ENCODE measurements at places on chromosomes 2 and 18.

- no peak for DNase-seq
These were observed 268.0 kb downstream of the GPD2 start for GRCh38 chr2:156704132-156704531.

DNA sequence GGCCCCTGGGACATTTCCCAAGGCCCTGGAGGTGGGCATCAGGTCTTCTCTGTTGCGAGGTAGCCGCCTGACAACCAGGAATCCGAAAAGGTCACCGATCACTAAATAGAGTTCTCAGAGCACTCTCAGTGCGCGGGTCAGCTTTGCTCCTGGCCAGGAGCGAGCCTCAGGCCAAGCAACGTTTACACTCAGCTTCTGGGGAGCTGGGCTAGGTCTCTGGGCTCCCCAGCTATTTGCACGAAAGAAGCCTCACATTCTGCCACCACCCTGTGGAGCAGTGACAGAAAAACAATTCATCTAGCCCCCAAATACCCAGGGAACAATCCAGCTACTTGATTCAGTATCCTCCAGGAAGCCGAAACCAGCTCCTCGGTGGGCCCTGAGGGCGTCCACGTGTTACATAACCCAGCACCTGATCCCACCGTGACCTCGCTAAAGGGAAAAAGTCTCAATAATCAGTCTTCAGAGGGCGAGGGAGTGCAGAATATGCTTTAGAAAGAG, 3.3 kb downstream of the SH3BP4 start:
- DNase-seq: no peak

DNA sequence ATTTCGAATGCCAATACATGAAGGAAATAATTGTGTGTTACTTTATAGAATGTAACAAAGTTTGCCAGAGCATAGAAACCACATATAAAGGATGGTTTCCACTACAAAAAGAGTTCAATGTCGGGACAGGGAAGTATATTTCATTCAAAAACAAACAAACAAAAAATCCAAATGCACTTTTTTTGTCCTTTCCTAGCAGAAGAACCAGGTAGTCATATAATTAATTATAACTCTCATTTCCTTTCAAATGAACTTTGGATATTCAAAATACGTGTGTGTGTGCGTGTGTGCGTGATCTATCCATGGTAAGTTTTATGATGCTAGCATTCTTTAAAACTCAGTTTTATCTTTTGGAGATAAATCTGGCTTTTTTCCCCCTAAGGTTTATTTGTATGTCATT, 8.3 kb downstream of the FN1 start:
- no peak for DNase-seq

DNA sequence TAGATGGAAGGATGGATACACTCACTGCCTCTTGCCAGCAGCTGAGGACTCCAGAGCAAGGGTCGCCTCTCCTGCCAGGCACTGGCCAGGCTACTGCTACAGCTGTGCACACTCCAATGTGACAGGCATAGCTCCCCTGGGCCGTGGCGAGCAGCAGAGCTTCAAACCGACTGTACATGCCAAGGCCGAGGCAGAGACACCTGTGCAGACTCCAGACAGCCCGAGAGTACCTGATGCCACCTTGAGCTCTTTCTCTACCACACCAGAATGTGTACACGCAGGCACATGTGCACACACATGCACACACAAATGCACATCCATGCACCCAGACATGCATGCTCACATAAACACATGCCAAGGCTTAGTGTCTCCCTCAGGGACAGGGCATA, 508.3 kb upstream of the MYT1L start:
- DNase-seq: no peak

- DNase-seq: no peak
These were observed 73.5 kb upstream of the C2orf15 start for GRCh38 chr2:99067871-99068625.

DNA sequence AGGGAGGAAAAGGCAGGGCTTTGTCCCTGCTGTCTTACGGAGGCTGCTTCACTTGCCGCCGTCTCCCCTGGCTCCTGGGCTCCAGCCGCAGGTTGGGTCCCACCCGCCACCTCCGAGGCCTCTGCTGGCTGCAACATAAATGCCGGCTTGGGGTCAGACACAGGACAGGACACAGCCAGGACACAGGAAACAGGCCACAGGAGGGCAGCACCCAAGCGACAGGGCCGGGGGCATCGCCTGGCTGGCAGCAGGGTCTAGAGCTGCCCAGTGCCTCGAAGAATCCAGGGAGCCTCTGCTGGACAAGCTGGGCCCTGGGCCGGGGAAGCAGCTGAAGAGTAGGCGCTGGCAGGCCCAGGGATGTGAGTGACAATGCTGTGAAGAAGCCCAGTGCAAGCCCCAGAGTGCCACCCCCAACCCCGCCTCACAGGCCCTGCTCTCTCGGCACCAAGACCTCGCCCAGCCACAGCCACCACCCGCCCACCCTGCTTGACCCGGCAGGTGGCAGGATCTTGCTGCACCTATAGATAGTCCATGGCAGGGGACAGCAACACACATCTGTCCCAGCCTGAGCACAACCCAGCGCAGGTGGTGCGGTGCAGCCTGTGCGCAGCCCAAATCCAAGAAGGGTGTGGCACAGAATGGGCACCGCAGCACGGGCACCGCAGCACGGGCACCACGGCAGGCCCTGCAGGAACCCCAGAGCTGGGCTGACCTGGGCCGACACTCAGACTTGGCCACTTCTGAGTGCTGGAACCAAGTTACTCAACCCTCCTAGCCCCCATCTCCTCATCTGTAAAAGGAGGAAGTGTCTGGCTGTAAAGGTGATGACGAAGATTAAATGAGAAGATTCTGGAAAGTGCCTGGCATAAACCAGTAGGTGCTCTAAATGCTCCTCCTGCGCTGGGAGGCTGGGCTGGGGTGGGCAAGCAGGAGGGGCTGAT, 55.6 kb downstream of the BIN1 start:
- no peak for DNase-seq

GRCh38 chr2:58539973-58540372, 298.8 kb upstream of the FANCL start:
- no peak for DNase-seq

GRCh38 chr18:46051731-46052461, 20.2 kb downstream of the PSTPIP2 start:
- DNase-seq: no peak

DNA sequence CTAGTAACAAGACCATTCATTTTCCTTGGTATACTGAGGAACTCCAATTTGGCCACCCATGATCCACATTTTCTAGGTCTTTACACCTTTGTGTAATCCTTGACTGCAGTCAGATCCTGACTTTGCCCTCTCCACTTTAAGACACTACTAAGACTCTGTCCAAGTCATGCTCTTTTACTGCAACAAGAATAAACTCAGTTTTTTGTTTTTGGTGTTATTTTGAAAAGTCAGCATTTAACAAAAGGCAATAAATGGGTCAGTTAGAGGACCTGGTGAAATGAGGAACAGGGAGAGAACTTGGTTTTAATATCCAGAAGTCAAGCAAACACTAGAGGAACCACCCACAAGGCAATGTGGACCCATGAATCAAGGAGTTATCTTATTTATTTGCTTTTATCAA, 252.2 kb upstream of the RBBP8 start:
- DNase-seq: no peak

DNA sequence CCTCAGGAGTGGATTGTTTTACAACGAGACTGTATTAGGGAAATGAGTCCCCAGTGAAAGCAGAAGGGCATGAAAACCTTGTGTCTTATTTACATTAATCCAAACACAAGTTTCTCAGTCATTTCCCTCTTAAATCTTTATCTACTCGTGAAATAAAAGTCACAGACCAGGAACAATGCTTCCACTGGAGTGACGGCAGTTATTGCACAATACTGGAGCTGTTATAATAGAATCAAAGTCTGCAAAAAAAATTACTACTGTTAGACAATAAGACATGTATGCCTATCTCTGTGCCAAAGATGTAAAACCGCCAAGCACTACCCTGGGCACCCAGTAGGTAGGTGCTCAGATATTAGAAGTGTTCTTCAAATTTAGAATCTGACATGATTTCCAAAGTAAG, 375.5 kb downstream of the ZNF521 start:
- no peak for DNase-seq

DNA sequence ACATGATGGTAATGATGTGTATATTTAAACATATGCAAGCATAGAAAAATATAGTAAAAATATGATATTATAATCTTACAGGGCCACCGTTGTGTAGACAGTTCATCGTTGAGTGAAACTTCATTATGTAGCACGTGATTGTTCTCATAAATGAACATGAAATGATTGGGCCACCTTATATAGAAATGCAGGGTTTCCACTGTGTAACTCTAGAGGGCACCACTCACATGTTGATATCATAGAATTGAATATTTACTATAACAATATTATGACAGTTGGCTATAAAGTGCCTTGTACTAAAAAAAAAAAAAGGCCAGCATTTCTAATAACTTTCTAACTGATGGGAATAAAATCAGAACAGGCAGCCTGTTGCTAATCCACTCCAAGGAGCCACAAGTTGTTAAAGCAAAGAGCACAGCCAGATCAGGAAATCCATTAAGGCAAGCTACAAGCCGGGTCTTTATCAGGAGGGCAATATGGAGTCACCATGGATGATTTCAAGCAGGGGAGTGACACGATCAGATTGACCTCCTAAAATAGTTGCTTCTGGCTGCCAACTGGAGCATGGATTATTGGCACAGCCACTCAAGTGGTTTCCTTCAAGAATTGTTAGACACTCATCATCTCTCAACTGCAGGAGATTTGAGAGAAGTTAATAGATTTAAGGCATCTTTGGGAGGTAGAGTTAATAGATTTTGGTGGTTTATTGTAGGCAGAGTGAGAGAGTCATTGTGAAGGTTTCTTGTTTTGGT, 16.7 kb downstream of the IL1F10 start:
- DNase-seq: no peak

GRCh38 chr2:229852565-229852964, 69.2 kb downstream of the TRIP12 start:
- DNase-seq: no peak

- DNase-seq: peak; percentile 23
These were observed 97.6 kb downstream of the NDUFA10 start for GRCh38 chr2:239927424-239927981.

GRCh38 chr2:96359310-96359709, 23.7 kb downstream of the NCAPH start:
- no peak for DNase-seq

- DNase-seq: no peak
These were observed 261.6 kb downstream of the ASXL3 start for GRCh38 chr18:33839452-33840211.
